GM23338 (cell line): ENCODE measurements at places on chromosomes 2 and 18. TPM values are rescaled to one million over a fixed set of nuclear protein-coding genes. Genes with fewer than 3 reads are reported as not detected.

The LYPD6B gene
- polyA plus RNA-seq = 3.4 and 3.6 TPM in 2 replicates

The BOLL gene
- polyA plus RNA-seq = 1.1 and 2.0 TPM in 2 replicates

The UGT1A6 gene
- not detected in 2 replicates for polyA plus RNA-seq

The ITSN2 gene
- polyA plus RNA-seq = 15.5 and 17.8 TPM in 2 replicates

The CDK15 gene
- 0.16 and 0.27 TPM in 2 replicates for polyA plus RNA-seq

The CTDP1 gene
- polyA plus RNA-seq = 9.4 and 9.9 TPM in 2 replicates

The SIX3 gene
- polyA plus RNA-seq = 0.21 and 0.37 TPM in 2 replicates
